ENCODE measurements at places on chromosomes 3 and 15.

DNA sequence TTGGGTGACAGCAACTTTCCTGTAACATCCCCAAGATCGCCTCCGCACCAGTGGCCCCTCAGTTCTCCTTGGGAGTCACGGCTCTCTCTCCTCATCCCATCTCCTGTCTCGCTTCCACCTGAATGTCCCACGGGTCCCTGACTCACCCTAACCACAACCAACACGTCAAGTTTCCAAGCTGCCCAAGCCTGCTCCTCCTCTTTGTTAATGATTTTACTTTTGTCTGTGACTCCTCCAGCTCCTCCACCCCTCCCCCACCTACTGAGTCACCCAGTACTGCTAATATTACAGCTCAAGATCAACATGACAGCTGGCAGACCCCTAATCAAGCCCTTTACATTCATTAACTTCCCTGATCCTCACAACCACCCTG is 39.3 kb downstream of the BDH1 start:
- peak; percentile 99 for DNase-seq

GRCh38 chr3:171803044-171803443 is 7.2 kb downstream of the PLD1 start:
- no peak for DNase-seq

- no peak for DNase-seq
Measured at GRCh38 chr3:51813539-51813938, 34.5 kb upstream of the IQCF6 start.

DNA sequence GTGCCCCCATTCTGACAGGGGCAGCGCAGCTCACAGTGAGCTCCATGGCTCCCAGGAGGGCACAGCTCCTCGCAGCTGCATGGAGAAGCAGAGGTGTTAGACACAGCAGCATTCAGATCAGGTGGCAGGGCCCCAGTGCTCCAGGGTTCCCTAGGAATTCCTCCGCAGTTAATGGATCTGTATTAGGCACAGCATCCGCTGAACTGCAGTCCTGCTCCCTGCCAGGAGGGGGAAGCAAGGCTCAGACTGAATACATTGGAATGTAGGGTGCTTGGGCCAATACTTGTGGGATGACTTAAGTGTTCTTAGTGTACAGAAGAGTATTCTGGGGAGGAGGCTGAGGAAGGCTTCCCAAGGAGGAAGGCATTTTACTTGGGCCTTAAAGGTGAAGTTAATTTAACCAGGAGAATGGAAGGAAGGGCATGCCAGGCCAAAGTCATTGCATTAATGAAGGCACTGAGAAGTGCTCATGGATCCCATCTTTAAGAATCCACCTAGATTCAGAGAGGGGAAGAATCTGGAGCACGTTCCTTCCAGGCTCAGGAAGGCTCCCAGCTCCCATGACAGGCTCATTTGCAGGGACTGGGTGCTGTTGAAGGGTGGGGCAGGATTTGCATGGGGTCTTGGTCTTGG is 111.6 kb downstream of the RAB11A start:
- peak; percentile 32 for DNase-seq

GRCh38 chr15:25181293-25182097 is 226.7 kb downstream of the SNRPN start:
- no peak for DNase-seq

DNA sequence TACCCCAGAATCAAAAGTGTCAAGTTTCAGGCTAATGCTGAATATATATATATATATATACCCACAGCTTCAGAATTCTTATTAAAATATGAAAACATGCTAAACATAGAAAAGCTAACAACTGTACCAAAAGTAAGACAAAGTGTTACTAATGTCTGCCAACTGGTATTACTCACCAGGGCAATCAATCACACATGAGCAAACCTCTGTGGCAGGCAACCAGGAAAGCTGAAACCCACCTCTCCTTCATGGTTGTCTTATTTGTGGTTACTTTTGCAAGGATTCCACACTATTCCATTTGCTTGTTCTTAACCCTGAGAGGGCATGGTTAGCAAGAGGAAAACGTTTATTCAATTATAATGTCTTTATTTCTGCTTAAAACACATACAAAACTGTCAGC is 512.3 kb upstream of the MDFIC2 start:
- peak; percentile 80 for DNase-seq

GRCh38 chr3:102163039-102163817 is 271.6 kb upstream of the ZPLD1 start:
- DNase-seq, result no peak

GRCh38 chr3:102398176-102398575 is 36.6 kb upstream of the ZPLD1 start:
- no peak for DNase-seq

GRCh38 chr3:65138556-65138955 is 450.8 kb upstream of the ADAMTS9 start:
- no peak for DNase-seq

DNA sequence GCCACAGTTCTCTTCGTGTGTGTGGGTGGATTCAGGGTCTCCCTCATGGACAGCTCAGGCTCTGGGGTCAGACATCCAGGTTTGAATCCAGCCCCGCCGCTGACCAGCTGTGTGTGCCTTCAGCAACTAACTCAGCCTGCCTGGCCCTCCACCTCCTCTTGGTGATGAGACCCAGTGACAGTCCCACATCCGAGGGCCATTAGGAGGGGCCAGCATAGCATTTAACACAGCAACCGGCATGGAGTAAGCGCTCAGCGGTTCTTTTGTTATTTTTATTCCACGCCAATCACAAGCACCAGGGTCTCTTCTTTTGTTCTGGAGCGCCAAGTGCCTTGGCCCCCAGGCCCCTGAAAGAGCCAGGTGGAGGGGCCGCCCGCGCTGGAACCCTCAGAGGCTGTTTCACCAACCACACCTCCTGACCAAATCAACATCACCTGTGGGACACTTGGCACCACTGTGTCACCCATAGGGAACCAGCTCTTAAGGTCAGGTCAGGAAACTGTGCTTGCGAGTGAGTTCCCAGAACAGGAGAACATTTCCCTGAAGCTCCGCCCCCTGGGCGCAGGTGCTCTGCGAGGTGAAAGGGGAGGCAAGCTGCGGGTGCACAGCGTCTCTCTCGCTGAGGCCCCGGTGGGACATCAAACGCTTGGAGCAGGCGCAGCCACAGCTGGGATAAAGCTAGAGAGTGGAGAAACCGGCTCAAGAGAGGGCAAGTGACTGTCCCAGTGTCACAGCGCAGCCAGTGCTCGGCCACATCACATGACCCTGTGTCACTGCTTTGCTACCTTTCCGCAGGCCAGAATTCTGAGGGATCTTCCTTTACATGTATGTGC is 311.3 kb downstream of the UACA start:
- no peak for DNase-seq

DNA sequence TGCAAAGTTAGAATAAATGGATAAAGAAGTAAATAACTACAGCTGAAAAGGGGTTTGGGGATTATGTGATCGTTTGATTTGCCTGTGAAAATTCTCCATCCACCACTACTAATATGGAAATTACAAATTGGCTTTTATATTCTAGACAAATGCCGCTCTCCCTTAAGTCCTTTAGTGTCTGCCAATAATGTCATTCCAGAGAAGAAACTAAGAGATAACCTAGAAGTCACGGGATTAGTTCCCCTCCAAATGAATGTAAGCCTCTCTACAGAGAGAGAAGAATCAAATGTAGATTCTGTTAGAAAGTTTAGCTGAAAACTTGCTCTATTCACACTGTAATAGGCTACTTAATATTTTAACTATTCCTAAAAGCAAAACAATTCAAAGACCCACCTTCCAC is 92.0 kb downstream of the ALDH1A2 start:
- no peak for DNase-seq

DNA sequence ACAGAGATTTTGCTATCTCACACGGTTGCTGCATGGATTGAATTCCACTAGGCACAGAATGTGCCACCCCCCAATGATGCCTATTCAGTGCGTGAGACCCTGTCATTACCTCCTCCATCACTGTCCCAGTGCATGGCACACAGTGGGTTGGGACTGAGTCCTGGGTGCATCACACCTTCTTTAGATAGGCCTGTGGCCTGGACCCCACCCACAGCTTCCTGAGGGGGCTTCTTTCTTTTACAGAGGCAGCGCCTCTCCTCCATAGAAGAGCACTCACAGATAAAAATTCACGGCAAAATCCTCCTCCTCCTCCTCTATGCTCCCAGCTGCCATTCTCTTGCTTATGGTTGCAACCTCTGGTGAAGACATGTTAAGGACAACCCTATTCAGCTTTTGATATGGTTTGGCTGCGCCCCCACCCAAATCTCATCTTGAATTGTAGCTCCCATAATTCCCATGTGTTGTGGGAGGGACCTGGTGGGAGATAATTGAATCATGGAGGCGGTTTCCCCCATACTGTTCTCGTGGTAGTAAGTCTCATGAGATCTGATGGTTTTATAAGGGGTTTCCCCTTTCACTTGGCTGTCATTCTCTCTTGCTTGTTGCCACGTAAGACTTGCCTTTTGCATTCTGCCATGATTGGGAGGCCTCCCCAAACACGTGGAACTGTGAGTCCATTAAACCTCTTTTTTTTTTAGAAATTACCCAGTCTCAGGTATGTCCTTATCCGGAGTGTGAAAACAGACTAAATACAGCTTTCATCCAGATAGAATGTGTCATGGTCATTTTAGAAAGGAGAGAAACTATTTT is 147.6 kb downstream of the KLF13 start:
- DNase-seq, result no peak

DNA sequence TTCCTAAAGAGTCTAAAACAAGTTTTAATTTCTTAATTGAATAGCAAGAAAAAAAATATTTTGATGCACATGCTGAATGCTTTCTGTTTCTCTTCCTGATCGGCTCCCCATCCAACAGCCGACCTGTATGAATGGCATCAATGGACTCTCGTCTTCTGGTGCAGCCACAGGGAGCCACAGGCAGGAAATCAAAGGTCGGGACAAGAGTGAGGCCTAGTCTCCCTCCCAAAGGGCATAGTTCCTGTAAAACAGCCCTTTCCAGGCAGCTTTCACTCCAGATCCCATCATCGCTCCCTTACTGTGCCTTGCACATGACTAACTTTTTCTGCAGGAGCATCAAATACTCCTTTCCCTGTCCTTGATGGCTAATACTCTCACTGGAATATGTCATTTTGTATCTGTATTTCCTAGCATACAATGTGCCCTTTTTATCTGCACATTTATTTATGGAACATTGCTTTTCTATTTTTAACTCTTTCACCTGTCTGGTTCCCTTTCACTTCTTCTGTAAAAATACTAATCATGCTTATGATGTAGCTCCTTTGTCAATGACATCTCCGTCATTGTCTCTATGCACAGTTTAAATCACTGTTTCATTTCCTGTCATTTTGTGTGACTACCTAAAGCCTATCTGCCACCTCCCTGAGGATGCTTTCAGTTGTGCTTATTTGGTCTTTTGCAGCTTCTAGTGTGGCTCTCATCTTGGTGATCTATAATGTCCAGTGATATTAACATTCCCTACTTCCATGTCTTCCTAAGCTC is 326.2 kb downstream of the CTNNB1 start:
- no peak for DNase-seq

DNA sequence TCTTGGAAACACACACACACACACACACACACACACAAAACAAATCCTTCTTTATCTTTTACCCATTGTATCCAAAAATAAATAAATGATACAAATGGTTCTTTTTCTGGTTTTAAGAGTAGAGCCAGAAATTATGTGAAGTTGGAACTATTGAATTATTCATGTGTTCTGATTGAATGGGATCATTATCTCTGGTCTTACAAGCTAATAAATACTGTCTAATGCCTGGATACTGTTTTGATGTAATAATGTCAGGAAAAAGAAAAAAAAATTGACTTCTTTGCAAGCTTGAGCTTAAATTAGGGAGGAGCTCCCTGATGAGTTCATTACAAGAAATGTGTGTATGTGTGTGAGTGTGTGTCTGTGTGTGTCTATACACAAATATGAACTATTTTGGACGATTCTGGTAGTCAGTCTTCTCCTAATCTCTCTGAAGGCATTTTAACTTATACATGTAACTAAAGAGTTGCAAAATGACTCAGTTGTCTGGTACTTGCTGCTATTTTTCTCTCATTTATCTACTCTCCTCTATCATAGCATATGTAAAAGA is 507.2 kb upstream of the AGTR1 start:
- no peak for DNase-seq

GRCh38 chr3:191523148-191523547 is 62.2 kb downstream of the PYDC2 start:
- no peak for DNase-seq

DNA sequence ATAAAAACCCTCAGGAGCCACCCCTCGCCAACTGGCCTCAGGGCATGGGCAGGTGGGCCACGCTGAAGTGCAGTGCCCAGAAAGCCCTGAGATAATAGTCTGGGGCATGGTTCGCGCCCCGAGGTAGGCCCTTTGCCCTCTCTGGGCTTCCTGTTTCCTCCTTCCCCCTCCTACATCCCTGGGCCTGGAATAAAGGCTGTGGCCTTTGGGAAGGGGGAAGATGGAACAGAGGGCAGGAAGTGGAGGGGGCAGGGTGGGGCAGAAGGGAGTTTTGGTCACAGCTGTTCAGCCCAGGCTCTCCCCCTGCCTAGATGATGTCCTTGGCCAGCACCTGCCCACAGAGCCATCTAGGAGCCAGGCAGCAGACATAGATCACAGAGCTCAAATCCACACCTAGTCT is 11.3 kb downstream of the CSRNP1 start:
- no peak for DNase-seq

DNA sequence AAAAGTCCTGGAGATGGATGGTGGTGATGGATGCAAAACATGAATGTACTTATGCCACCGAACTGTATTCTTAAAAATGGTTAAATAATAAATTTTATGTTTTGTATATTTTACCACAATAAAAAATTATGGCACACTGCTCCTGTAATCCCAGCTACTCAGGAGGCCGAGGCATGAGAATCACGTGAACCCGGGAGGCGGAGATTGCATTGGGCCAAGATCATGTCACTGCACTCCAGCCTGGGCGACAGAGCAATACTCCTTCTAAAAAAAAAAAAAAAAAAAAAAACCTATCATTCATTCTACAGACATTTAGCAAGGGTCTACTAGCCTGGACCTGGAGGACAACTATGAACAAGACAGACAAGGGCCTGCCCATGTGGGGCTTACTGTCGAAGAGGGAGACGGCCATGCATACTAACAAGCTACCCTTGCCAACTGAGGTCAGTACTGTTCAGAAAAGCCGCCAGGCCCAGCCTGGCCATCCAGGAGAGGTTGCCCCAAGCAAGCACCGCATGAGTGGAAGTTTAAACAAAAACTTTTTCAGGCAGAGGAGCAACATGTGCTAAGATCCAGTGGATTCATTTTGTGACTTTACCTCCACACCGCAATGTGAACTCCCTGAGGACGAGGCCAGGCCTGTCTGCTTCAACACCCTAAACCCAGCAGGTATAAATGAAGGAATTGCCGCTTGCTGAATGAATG is 2.8 kb upstream of the NEK4 start:
- DNase-seq, result no peak

All from kidney epithelial cell (primary cell).